ENCODE measurements at places on chromosomes 3 and 15.

DNA sequence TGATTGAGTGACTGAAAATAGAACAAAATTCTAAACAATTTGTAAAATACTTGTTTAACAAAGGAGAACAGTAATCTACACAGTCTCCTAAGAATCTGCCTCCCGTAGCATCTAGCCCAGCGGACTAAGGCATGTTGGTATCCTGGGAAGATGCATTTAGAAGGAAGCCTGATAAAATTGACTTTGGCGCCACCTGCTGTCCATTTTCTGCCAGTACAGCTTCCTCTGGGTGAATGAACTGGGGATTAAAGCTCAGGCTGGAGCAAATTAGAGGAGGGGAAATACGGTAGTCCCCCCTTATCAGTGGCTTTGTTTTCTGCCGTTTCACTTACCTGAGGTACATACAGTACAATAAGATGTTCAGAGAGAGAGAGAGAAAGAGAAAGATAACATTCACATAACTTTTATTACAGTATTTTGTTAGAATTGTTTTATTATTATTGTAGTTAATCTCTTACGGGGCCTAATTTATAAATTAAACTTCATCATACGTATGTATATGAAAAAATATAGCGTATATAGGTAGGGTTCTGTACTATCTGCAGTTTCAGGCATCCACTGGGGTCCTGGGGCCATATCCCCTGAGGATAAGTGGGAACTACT is 191.6 kb downstream of the GAP43 start:
- no peak for DNase-seq

DNA sequence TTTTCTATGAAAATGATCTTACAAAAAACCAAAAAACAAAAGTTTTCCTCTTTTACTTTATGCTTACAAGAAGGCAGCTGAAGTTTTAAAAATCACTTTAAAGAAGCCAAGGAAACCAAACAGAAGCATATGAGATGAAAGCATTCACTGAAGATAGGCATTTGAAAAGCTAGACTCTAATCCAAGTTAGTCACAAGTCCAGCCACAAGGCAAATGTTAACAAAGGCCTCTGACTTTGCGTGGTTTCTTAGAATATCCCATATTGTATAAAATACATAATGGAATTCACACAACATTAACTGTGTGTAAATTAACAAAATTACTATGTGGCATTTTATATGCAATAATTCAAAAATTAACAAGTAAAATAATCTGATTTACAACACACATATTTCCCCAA is 17.7 kb downstream of the MRPL3 start:
- no peak for DNase-seq

DNA sequence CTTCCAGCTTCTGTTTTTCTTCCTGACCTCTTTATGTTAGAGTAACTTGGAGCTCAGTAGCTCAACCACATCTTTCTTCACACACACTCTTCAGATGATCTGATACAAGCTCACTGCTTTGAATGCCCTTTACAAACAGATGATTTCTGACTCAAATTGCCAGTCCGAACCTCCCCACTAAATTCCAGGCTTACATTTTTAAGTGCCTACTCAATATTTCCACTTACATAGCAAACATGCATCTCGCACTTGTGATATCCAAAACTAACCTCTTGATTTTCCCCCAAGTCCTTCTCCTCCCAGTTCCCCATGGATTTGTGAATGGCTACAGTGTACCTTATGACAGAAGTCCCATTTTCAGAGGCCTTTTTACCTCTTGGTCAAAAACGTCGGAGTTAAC is 139.1 kb downstream of the GBE1 start:
- no peak for DNase-seq

- DNase-seq, result no peak
These were observed at the start of gene B3GNT5 for GRCh38 chr3:183252973-183253527. B3GNT5 (plus strand) TSS chr3:183253253; CDS start chr3:183269799, 16,546 bp downstream.

GRCh38 chr15:76101655-76102054 is 41.9 kb downstream of the TMEM266 start:
- DNase-seq, result no peak

- DNase-seq, result no peak
These were observed 129.9 kb upstream of the HES1 start for GRCh38 chr3:194005930-194006501.

DNA sequence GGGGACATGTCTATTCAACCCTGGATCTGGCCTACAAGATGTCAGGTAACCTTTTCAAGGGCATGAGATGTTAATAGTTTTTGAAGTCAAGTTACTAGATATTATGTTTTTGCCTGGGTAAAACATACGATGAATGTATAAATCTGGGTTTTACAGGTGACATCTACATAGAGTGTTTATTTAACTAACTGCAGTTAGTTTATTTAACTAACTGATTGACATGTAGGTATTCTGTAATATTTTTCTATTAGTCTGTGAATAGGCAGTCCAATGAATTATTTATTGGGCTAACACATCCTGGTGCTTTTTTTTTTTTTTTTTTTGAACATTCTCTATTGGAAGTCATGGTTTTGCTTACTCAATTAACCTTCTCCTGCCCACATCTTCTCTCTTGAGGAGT is 38.7 kb upstream of the TNIK start:
- DNase-seq, result no peak

- DNase-seq, result no peak
These were observed 95.9 kb downstream of the GALK2 start for GRCh38 chr15:49265911-49266310.

- no peak for DNase-seq
These were observed 502.9 kb upstream of the THBS1 start for GRCh38 chr15:39078026-39078425.

Data from non-pigmented ciliary epithelial cell (primary cell).